ENCODE measurements at places on chromosomes 7 and 10.

GRCh38 chr7:35699796-35700305, 4.9 kb upstream of the HERPUD2 start:
- no peak for DNase-seq

DNA sequence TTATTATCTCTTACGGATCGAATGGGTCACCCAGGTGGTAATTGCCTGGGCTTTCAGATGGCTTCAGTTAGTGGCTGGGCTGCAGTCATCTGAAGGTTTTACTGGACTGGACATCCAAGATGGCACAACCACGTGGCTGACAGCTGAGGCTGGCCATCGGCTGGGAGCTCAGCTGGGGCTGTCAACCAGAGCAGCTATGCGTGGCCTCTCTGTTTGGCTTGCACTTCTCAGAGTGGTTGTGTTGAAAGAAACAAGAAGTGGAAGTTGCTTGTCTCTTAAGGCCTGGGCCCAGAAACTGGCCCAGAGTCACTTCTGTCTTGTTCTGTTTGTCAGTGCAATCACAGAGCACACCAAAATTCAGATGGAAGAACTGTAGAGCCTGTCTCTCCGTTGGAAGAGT, 5.7 kb upstream of the GDI2 start:
- no peak for DNase-seq

GRCh38 chr7:70435634-70436033, 696.3 kb upstream of the GALNT17 start:
- no peak for DNase-seq

DNA sequence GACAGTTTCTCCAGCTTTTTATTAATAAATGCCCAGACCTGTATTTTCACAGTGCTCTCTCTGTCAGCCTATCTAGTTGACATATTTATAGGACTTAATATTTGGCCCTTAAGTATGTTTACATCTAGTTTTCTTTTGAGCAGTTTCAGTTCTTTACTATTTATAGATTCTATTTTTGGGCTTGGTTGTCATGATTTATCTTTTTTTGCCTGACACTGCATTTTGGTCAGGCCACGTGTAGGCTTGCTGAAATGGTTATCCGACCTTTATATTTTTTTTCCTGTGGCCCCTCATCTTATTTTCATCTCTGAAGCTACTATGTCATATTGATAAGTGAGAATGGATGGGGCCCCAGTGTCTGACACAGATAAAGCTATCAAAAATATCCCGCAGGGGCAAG, 515.4 kb upstream of the FZD8 start:
- DNase-seq: no peak

DNA sequence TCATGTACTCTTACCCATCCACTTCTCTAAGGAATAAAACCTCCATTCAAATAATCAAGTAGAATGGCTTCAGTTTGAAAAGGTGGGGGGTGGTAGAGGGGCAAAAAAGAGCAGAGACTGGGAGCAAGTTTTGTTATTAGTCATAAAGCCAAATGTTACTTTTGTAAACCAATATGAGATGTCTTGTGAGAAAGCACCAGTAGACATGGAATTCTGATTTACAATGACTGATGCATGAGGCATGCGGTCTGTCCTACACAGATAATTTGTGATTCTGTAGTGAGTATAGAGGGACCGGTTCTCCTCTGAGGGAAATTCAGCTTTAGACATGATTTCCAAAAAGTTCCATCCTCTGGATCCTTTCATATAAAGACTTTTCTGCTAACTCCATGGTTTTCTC, 12.9 kb upstream of the ABCA13 start:
- DNase-seq: no peak

GRCh38 chr7:73690646-73691045, 7.2 kb downstream of the BUD23 start:
- no peak for DNase-seq

- DNase-seq: peak; percentile 22
Observed at GRCh38 chr7:17646253-17646956, 293.9 kb downstream of the SNX13 start.

- DNase-seq: peak; percentile 23
Observed at GRCh38 chr10:124691002-124691401, 53.2 kb downstream of the FAM53B start.

GRCh38 chr7:69199041-69199440, 399.2 kb upstream of the AUTS2 start:
- DNase-seq: no peak

DNA sequence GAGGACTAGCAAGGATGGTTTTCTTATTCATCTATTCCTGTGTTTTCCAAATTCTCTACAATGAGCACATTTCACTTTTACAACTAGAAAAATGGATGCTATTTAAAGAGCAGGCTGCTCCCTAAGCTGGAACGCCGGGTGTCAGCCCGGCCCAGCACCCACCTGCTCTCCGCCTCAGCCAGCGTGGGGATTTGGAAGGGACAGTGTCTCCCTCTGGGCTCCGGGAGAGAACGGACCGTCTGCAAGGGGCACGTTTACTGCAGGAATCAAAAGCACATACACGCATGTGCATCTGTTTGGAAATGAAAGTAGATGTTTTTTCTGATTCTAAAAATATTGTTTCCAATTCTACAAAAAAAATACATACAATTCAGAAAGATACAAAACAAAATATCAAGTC, 2.3 kb upstream of the JAKMIP3 start:
- DNase-seq: no peak

- DNase-seq: no peak
Observed at GRCh38 chr7:75711656-75712514, 26.9 kb downstream of the HIP1 start.

DNA sequence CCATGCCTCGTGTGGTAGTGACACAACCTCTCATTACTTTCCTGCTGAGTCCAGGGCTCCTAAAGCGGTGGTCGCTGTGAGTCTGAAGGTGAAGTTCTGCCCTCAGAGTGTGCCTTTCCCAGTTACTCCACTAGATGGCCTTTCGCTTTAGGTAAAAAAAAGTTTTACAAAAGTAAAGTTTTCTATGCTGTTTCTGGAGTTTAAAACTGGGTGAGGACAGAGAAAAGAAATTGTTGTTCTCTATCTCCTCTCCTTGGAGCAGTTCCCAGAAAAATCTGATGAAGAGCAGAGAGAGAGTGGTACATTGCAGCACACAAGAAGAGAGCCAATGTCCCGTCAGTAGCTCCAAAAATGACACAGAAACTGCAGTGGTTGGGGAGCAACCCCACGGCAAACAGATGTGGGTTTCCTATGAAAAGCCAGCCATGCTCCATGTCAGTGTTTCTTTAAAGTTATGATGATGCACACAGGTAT, 257.1 kb downstream of the GLI3 start:
- no peak for DNase-seq

- no peak for DNase-seq
Observed at GRCh38 chr7:149865437-149865836, 8.3 kb upstream of the ATP6V0E2 start.

GRCh38 chr10:12504176-12504575, 154.8 kb downstream of the CAMK1D start:
- no peak for DNase-seq

- no peak for DNase-seq
Observed at GRCh38 chr10:66457629-66458028, 468.2 kb upstream of the LRRTM3 start.

GRCh38 chr10:118115701-118116100, 69.0 kb upstream of the RAB11FIP2 start:
- DNase-seq: no peak

DNA sequence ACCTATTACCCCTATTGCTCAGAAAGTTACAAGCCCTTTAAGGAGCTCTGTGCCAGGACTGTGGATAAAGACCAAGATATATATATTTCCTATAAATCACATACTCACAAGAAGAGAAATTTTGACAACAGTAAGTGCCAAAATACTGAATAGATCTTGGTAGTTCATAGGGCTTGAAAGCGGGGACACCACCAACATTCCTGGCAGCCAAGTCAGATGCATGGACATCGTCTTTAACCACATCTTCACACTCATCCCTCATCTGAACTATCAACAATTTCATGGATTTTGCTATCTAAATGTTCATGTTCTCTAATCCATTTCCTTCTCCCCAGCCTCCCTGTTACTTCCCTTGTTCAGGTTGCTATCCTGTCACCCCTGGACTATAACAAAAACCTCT, 67.5 kb upstream of the LRRC17 start:
- no peak for DNase-seq

GRCh38 chr10:34295142-34295548, 520.0 kb downstream of the PARD3 start:
- no peak for DNase-seq

GRCh38 chr10:14686356-14686755, 88.3 kb downstream of the FAM107B start:
- no peak for DNase-seq

- DNase-seq: peak; percentile 24
Observed at GRCh38 chr10:101901340-101901739, 57.7 kb upstream of the KCNIP2 start.

DNA sequence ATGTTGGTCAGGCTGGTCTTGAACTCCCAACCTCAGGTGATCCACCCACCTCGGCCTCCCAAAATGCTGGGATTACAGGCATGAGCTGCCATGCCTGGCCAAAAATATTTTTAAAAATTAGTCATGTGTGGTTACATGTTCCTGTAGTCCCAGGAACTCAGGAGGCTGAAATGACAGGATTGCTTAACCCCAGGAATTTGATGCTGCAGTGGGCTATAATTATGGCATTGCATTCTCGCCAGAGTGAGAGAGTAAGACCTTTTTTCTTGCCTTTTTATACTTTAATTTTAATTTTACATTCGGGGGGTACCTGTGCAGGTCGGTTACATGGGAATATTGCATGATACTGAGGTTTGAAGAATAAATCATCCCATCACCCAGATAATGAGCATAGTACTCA, 86.6 kb upstream of the ZNF92 start:
- no peak for DNase-seq

DNA sequence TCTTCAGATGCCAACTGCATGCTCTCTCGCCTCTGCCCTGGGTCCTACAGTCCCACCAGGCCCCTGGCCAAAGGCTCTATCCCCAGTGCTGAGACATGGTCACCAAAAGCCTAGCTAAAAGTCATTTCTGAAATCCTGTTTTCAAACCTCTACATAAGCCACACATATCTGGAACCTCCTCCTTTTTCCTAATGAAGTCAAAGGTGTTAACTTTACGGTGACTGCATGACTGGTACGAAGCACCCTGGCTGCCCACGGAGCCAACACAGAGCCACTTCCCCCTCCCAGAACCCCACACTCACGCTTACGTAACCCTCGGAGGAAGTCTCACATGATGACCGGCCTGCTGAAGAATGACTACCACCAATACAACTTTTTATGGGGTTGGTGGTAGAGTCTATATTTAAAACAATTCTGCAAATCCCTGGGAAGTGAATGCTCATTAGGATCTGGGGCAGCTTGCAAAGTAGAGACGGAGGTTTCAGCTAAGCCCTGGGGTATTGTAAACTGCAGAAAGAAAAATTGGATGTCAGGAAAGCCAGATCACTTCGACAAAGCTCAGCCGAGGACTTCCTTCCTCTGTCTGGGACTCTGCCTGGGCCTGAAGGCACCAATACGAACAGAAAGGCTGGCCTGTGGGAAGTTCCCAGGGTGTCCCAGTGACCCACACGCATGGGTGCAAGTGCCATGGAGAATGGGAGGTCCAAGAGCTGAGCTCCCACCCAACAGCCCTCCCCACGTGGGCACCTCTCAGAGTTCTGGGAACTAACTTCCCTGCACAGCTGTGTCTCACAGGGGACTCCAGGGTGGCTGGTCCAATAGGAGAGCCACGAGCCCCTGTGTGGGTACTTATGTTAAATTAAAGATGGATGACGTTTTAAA, 50.7 kb downstream of the PDGFA start:
- no peak for DNase-seq

DNA sequence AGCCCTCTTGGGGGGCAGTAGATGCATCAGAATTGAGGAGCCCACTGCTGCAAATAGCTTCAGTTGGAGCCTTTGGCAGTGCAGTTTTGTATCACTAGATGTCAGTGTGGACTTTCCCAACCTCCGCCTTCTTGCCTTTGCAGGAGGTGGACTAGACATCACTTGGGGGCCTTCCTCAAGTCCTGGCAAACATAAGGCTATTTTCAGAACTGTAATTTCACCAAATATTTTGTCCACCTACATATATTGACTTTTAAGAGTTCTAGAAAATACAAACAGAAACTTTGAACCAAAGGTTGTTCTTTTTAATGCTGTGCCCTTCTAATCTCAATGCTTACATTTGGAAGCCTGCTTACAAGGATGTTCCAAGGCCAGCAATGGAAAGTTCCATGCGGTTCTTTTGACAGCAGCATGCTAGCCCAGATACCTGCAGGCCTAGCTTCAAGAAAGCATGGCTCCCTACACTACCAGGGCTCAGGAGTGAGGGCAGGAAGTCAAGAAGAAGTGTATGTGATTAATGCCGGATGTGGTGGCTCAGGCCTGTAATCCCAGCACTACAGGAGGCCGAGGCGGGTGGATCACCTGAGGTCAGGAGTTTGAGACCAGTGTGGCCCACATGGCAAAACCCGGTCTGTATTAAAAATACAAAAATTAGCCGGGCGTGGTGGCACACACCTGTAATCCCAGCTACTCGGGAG, 8.0 kb upstream of the ZNRF2 start:
- peak; percentile 16 for DNase-seq

DNA sequence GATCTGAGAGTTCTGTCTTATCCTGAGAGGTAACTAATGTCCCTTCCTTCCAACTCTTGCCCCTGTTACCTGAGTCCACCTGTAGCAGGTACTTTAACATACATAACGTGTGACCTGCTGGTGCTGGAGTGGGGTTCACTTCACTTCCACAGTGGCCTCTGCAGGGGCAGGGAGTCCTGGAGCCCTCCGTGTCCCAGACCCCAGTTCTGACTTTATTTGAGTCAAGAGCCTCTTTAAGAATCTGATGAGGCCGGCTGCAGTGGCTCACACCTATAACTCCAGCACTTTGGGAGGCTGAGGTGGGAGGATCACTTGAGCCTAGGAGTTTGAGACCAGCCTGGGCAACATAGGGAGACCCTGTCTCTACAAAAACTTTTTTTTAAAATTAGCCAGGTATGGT, 117.0 kb upstream of the RET start:
- no peak for DNase-seq

Data from NCI-H1105 treated with DMSO at 0.1 percent for 48 hours (cell line).